ENCODE measurements at places on chromosomes 3 and 15.

GRCh38 chr3:49727154-49727923 lies 3.6 kb upstream of the GMPPB start:
- no peak for DNase-seq

GRCh38 chr15:66876731-66877476 lies 174.9 kb downstream of the SMAD6 start:
- no peak for DNase-seq

GRCh38 chr3:194450341-194450740 lies 36.5 kb downstream of the ATP13A3 start:
- DNase-seq: no peak

DNA sequence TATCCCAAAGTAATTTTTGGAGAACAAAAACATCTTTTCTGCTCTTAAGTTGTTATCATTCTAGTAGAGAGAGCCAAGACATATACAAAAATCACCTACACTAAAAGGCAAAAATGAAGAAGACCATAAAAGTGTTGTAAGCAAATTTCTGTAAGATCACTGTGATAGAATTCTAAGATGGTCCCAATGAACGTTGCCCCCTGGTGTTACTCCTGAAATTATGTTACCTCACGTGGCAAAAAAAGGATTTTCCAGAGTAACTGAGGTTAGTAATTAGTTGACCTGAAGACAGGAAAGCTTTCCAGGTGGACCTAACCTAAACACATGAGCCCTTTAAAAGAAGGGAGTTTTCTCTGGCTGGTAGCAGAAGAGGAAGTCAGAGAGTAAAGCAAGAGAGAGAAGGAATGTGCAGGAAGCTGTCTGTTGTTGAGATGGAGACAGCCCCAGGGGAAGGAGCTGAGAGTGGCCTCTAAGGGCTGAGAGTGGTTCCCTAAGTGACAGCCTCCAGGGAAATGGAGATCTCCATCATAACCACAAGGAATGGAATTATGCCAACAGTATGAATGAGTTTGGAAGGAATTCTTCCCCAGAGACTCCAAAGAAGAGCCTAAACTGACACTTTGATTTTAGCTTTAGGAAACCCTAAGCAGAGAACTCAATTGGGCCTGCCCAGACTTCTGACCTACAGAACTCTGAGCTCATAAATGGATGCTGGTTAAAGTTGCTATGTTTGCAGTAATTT lies 205.9 kb downstream of the CD47 start:
- DNase-seq: no peak

DNA sequence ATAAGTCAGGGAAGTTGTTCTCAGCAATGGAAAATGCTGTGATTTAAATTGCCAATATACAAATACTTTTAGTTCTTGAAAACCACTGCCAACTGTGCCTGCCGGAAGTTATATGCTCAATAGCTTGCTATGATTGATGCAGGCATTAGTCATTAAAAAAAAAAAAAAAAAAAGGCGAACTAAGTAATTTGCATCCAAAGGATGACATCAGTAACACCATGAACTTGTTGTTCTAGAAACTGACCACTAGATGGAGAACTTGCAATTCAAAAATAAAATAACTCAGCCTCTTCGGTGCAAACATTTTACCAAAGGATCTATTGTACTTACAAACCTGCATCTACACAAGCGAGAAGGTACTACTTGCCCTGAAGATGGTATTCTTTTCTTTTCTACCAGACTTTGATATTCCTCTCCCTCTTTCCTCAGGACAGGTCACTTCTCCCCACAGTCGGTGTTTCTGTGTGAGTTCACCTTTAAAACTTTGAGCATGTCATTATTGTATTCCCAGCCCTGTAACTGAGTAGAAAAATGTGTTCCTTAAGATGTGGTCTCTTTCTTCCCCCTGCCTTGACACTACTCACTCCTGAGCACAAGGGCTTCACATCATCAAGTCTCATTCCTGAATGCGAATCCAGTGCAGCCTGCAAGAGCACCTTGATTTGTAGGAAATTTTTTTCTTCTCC lies 115.0 kb upstream of the VEPH1 start:
- DNase-seq: no peak

DNA sequence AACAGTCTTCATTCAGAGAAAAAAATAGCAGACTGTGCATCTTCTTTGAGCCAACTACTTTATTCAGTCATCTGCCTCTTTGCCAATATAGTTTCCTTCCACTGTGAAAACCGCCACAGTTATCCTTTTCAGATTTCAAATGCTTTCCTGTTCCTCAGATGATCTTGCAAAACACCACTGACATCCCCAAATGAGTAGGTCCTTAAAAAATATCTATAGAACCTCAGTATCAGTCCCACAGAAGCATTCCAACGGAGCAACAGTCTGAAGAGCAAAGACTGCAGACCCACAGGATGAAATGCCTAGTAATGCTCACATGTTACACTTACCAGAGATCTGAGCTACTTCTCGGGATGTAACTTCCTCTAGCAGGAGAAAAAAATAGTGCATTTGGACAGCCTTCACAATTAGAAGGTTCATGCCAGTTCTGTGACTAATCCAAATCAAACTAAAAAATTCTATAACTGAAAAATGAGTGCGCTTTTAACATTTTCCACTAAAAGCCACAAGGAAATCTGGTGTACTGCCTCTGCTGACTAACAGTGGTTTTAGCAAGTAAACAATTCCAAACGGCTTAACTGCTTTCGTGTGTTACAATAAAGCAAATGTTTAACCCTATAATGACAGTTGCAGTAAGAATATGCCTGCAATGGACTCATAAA lies at the start of gene ANKRD28:
ANKRD28 (minus strand) TSS at position 338 of the 662 bp plus-strand sequence. CDS start 1,458 bp downstream, outside the sequence.
- DNase-seq: no peak

DNA sequence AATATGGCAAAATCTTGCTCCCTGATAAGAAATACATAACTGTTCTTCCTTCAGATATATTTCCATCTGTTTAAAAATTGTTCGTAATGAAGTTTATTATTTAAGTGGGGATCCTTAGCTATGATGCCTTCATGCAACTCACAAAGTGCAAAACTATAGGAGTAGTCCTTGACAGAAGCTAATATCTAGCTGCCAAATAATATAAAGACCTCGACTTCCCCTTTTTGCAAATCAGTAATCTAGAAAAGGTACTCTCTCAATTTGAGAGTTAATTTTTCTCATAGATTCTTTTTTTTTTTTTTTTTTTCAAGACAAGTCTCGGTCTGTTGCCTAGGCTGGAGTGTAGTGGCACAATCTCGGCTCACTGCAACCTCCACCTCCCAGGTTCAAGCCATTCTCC lies 23.0 kb downstream of the SLTM start:
- DNase-seq: no peak

GRCh38 chr3:68997887-68998286 lies 15.6 kb downstream of the EOGT start:
- DNase-seq: no peak

- DNase-seq: no peak
Measured at GRCh38 chr3:126473292-126474168, 2.2 kb downstream of the ZXDC start.

DNA sequence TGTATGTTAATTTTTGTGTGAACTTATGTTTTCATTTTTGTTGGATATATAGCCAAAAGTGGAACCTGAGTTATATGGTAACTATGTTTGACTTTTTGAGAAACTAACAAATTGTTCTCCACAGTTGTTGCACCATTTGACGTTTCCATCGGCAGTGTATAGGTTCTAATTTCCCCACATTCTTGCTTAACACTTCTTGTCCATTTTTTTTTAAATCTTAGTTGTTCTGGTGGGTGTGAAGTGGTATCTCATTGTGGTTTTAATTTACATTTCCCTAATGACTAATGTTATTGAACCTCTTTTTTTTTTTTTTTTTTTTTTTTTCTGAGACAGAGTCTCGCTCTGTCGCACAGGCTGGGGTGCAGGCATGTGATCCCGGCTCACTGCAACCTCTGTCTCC lies 8.0 kb downstream of the NISCH start:
- no peak for DNase-seq

DNA sequence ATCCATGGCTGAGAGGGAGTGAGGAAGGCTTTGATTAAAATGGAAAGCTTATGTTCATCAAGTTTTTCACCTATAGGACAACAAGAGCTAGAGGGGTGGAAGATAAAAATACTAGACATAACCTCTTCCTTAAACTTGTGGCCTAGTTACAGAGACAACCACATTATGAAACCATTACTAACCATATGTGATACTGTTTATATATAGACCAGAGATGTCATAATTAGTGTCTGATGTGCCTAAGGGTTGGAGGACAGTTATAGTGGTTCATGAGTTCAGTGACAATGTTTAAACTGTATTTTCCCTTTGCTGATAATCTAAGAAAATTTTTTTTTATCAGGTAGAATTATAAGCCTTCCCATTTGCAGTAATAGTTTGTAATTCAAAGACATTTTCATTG lies 23.7 kb downstream of the PHLDB2 start:
- DNase-seq: no peak

DNA sequence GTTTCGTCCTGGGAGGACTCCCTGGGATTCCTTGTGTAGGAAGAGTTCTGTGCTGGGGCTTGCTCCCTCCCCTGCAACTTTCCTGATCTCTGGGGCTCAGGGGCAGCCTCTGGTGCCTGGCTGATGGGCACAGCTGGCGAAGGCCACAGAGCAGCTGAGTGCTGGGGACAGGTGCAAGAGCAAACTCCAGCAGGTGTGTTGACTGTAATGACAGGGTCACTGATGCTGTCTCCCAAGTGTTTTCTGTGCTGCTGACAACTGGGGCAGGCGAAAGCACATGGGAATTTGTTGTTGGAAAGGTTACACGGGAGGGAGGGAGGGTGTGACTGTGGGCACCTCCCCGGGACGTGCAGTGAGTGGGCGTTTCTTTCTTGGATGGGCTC lies 21.6 kb downstream of the CPN2 start:
- no peak for DNase-seq

GRCh38 chr3:108201258-108201657 lies 21.0 kb downstream of the IFT57 start:
- DNase-seq: no peak

DNA sequence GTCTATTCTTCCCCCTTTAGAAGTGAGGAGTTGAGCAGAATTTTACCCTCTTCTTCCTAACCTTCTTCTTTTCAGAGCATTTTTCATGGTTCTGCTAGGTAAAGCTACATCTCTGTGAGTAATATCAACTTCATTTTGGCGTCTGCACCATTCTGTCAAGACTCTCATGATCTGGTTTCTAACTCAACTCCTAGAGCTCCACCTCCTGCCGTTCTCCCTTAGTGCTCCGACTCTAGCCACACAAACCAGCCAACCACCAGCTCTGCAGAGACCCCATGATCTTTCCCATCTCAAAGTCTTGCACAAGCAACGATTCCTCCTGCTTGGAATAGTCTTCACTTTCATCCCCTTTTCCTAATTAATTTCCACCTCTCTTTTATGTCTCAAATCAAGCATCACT lies 193.9 kb upstream of the TMC3 start:
- no peak for DNase-seq

DNA sequence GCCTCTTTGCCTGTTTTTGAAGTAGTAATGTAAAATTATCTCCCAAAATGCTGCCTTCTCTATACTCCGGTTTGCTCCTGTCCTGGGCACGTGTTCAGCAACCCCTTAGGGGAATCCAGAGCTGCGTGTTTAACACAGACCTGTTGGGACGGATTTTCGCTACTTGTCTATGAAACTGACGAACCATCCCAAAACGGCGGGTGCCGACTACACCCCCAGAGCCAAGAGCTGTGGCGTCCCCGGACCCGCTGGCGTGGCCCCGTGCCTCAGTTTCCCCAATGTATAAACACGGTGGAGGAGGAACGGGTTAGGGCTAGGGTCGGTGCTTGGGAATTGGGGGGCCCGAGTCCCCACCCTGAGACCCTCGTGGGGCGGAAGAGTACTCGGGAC lies 473 bp downstream of the FHIT start:
- no peak for DNase-seq

DNA sequence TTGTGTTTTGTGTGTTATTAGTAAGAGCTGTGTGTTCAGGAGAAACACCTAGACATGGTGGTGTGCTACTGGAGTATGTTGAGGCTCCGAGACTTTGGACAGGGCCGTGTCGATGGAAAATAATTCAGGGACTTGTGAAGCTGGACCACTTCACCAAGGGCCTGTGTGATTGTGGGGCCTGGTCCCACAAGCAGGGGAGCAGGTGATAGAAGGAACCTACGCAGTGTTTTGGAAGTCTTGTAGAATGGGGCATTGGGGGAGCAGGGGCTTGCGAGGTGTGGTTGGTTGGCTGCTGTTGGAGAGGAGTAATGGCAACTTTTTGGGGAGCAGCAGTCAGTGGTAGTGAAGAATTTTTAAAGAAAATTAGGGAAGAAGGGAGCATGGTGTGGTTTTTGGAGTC lies 48.7 kb downstream of the TRIM71 start:
- DNase-seq: no peak

GRCh38 chr15:80070840-80071239 lies 11.4 kb downstream of the ZFAND6 start:
- DNase-seq: no peak

- DNase-seq: no peak
Measured at GRCh38 chr3:81426826-81427577, 334.4 kb downstream of the GBE1 start.

DNA sequence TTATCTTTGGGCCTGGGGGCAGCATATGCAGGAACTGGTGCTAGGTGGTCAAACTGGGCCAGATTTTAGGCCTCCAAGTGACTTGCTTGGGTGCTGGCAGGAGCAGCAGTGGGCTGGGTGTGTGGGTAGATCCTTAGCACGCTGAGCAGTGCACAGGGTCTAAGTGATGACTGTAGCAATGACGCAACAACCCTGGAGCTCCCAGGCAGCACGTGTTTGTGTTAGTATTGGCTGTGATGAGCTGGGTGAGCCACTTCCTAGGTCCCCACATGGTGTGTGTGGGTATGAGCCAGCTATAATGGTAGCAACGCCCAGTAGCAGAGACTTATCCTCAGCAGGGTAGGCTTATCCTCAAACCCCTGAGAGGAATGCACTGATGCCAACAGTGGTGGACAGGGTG lies 570.6 kb upstream of the ROBO1 start:
- no peak for DNase-seq

Measured in CD8-positive, alpha-beta T cell (primary cell).